Stimulated activated CD8-positive, alpha-beta memory T cell treated with anti-CD3 and anti-CD28 coated beads, Interleukin-4, amount 100 ng/mL, for 4 hours (primary cell): ENCODE measurements at places on chromosomes 5 and 9.

GRCh38 chr9:79334711-79335110, 237.1 kb upstream of the TLE4 start:
- no peak for DNase-seq

DNA sequence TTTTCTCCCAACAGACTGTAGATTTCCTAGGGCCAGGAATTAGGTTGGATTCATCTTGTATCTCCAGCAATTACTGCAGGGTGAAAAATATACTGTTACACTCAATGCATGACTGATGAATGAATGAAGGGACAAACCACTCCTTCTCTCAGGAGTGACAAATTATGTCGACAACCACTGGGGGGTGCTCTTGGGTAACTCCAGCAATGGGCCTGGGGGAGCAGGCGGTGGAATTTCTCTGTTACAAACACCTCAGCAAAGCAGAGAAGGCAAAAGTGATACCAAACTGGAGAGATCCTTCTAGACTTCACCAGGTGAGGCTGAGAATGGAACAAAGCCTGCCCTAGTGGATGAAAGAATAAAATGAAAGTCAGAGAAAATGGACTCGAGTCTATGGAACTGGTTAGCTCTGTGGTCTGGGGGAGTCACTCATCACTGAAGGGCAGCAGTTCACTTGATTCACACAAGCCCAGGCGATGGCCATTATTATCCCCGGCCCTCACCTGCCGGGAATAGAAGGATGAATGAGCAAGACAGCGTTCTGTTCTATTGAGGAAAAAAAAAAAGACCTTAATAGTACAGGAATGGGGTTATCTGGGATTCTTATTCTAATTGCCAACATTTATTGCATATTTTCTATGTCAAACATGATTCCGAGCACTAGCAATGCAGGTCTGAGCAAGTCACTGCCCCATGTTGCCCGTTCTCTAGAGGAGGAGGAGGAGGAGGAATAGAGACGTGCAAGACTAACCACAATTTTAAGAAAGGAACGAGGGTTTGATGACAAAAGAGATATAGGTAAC, 341.1 kb downstream of the ASTN2 start:
- DNase-seq, result no peak

DNA sequence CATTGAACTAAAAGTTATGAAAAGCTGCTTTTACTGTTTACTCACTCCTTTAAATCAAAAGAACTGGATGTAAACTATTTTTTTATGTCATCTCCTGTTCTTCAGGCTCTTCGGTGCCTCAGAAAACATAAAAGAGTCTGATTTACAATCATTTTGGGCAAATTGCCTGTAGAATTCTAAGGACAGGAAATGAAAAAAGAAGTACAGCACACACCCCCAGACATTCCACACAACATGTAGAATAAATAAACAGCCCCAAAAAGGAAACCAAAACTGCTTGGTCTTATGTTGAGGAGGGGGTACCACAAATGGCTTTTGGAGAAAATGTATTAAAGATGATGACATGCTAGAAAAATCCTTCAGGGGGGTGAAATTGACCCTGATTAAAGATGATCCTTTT, 57.2 kb downstream of the ITGA1 start:
- DNase-seq, result no peak

DNA sequence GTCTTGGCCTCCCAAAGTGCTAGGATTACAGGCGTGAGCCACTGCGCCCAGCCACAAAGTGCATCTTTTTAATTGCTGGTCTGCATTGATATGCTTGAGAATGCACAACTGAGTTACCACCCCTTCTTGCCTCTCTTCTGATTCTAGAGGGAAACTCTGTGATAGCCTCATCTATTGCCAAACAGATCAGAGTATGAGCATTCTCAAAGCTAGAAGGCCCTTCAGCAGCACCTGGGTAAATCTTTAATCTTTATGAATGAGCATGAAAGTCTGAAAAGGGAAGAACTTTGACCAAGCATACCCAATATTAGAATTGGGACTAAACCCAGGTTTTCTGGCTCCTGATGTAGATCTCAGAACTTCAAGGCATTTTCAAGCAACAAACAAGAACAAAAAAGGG, 298.3 kb upstream of the TNC start:
- DNase-seq, result no peak

GRCh38 chr9:108663422-108663821, 192.4 kb downstream of the ACTL7B start:
- DNase-seq, result no peak

DNA sequence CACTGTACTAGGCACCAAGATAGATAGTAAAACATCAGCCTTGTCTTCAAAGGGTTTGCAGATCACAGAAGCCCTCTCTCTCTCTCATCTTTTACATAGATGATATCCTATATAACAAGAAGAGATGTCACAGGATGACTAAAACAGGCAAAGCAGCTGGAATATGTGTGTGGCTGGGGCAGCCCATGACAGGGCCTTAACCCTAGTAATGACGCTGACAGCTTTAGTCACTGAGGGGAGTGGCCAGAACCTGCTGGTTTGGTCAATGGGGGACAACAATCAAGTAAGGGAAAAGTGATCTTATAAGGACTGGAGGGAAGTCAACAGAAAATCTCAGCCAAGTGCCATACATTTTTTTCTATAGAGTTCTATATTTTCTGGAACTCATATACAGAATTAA, 41.9 kb upstream of the RIC1 start:
- DNase-seq, result no peak

DNA sequence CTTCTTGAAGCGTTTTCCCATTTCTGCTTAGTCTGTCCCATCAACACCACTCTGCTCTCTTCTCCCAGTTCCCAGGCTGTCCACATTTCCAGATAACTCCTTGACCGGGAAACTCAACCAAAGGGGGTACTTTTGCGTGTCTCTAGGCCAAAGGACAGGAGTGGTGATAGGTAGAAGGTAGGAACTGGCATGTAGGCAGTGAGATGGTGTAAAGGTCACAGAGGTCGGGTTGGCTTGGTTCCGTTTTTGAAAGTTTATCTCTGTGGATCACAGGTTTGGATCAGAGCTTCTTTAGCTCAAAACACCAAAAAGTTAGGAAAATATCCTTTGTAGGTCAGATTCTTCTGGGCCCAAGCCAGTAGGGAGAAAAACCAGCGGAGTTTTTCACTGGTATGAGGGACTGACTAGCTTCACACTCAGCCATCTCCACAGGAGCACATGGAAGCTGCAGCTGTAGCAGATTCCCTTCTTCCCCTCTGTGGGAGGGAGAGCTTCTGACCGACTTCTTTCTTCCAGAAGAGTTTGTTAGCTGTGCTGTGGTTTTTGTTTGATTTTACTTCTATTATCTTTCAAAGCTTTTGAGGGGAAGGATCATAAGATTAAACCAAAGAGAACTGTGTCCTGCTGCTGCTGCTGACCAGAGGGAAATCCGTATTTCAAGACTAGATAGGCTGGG, 98.4 kb upstream of the DMRT1 start:
- no peak for DNase-seq

- no peak for DNase-seq
Measured at GRCh38 chr9:107751567-107752210, 262.1 kb upstream of the KLF4 start.

DNA sequence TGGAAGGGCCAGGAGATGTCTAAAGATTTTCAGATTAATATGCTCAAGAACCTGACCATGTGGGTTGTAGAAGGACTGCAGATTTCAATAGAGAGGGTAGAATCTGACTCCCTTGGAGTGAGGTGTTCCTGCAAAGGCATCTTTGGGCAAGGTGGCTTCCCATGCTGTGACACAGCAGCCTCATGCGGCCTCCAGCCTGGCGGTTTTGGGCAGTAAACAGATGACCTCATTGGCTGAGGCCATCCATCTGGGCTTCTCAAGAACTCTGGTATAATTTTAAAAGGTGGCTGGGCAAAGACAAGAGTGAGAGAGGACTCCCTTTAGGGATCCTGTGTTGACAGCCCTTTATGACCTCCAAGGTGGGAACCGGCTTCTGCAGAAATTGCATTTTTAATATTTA, 90.3 kb upstream of the ERCC6L2 start:
- no peak for DNase-seq

DNA sequence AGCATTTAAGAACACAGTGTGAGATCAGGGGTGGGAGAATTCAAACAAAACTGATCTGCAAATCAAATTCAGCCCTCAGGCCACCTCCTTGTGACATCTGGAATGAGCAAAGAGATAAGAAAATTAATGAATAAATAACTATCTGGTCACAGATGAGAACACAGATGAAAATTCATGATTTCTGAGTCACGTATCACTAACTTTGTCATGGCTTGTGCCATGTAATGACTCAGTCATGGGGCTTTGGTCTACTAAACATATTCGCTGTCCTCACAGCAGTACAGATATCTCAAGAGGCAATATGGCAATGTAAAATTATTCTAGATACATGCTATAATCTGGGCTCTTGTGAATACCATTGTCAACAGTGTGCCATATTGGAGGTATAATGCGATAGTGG, 274.4 kb downstream of the MAN2A1 start:
- DNase-seq, result no peak

DNA sequence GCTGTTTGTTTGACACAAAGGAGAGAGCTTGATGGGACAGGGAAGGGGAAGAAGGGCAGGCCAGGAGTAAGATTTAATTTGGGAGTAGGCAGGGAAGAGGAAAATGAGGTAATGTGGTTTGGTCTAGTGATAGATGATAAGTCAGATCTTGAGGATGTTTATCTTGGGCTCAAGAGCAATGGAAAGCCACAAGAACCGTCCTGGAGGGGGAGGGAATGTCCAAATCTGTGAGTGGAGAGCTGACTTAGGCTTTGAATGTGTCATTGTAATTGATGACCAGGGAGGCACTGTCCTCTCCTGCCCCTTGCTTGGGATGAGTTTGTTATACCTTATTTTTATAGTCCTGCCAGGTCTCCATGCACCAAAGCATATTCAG, 37.5 kb downstream of the MAMDC2 start:
- DNase-seq, result no peak

DNA sequence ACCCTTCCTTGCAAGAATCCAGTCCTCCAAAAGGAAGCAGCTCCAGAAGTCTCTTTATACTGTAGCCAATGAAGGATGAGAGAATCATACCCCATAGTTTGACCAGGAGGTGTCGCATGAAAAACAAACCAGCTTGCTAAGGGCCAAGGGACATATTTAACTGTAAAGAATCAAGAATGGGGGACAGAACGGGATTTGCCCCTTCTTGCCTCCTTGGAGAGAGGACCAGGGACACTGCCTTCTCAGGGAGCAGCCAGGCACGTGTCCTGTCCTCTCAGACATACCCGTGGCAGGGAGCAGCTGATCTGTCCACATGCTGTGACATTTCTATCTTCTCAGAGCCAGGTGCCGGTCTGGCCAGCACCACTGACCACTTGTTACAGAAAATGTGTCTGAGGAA, 11.7 kb downstream of the PRUNE2 start:
- DNase-seq, result no peak

GRCh38 chr9:72292874-72293607, 72.0 kb downstream of the ZFAND5 start:
- no peak for DNase-seq

- no peak for DNase-seq
Measured at GRCh38 chr5:14270209-14270702, 127.1 kb downstream of the TRIO start.

DNA sequence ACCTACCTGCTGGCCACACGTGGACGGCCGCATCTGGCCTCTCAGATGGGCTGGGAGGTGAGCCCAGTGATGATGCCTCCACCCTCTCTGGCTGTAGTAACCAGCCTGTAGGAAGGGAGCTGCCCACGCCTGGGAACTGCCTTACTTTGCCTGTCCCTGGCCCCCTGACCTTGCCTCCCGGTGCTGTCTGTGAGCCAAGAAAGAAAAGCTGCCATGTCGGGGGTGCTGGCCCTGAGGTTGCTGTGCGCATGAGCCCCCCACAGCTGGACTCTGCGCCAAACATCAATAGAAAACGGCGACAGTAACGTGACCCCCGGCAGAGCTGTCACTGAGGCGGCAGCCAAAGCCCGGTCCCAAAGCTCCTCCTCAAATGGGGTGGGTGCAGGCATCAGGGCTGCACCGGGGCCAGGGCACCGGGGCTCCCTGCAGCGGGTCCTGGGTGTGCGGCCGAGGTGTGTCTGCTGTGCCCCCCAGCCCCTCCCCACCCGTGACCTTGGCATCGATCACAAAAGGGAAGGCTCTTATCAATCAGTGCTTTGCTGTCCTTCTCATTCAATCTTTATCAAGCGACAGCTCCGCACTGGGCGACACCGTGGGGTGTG, 15.3 kb upstream of the SLC9A3 start:
- DNase-seq, result no peak

GRCh38 chr9:125509476-125509875, 197.5 kb downstream of the MAPKAP1 start:
- DNase-seq, result no peak

DNA sequence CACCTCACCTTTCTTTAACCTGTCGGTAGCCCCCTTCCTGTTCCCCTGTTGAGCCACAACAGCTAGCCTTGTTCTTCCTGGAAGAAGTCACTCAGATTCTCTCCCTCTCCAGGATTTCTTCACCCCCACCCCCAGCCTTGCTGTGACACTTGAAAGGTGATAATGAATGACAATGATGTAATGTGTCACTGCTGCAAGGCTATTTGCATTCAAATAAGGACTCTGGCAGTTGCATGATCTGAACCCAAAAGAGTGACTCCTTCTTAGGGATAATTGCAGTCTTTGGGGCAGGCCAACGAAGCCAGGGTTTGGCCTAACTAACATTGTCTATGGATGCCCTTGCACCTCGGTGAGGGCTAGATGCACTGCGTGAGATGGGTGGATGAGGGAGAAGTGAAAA, 154.4 kb upstream of the CLINT1 start:
- no peak for DNase-seq

DNA sequence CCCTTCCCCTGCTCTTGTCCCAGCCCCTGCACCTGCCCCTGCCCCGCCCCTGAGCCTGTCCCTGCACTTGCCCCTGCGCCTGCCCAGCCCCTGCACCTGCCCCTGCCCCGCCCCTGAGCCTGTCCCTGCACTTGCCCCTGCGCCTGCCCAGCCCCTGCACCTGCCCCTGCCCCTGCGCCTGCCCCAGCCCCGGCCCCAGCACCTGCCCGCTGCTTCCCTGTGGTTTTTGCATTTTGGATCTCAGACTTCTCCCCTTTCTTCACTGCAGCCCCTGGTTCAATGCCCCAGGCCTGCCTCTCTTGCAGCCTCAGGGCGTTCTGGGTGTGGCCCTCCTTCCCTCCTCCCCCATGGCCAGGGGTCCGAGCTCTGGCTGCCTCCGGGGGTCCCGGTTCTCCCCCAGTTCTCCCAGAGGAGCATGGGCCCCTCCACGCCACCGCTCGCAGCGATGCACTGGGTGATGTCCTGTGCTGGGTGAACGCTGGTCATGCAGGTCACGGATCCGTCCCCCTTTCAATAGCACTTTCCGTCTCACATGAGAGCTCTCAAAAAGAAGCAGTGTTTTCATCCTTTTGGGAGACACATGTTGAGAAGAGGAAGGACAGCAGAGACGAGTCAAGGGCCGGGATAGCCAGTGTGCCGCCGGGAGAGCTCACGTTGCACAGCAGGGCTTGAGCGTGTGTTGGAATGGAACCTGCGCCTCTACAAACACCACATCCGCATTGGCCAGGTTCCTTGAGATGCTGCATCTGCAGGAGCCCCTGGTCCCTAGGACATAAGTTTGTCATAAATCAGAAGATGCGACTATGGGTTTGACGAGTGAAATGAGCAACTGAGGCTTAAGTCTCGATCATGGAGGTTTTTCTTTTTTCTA, 44.0 kb upstream of the IRX4 start:
- no peak for DNase-seq

- DNase-seq, result no peak
Measured at GRCh38 chr9:95732802-95733688, 142.4 kb upstream of the ERCC6L2 start.

- no peak for DNase-seq
Measured at GRCh38 chr5:83653669-83654068, 67.0 kb downstream of the HAPLN1 start.

GRCh38 chr9:91073049-91073810, 271.6 kb downstream of the SYK start:
- DNase-seq, result no peak
